Sigmoid colon (tissue), 7 donors: ENCODE measurements at places on chromosomes 1 and 21. TPM values are rescaled to one million over a fixed set of nuclear protein-coding genes. Genes with fewer than 3 reads are reported as not detected.

DNA sequence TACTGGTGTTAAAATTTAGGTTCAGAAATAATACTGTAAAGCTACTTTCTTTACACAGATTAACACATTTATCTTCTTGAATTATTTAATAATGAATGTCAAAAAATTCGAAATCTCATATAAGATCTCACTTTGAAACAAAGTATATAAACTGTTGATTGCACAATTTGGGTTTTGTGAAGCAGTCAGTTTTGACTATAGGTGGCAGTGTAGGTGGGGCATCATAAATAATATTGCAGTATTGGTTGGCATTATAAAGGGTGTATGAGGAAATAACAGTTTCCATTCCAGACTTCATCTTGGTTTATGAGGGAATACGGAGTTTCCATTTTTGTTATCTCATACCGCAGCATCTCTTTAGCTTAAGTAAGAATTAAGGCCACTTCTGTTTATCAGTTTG, 49.9 kb downstream of the SUCO start:
- no peak for DNase-seq

GRCh38 chr21:32802954-32803353, 31.4 kb upstream of the PAXBP1 start:
- DNase-seq, result no peak

- no peak for DNase-seq
Measured at GRCh38 chr1:6889875-6890480, 104.7 kb downstream of the CAMTA1 start.

DNA sequence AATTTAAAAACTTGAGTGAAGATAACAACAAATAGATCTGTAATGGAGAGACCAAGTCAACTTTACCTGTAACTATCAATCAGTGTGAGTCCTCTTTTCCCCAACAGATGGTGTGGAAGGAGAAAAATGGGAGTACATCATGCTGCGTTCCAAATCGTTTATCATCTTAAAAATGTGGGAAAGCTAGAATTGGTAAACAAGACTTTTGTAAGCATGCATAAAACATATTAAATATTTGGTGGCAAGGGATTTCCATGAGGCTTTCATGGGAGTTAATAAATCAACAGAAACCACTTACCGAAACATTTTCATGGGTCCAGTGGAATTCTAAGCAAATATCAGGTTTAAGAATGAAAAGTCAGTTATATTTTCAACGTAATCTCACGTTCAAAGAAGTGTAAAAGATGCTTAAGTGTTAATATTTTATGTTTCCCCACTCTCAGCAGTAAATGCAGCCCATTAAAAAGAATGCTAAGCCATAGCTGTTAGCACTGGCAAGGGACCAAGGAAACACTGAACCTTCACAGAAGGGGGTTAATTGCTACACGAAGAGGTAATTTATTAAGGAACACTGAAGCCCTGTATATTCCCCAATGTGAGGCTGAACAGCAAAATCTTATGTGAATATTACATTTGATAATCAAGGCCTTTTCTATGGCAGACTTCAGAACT, 117.0 kb downstream of the ZC3H11B start:
- DNase-seq, result no peak

DNA sequence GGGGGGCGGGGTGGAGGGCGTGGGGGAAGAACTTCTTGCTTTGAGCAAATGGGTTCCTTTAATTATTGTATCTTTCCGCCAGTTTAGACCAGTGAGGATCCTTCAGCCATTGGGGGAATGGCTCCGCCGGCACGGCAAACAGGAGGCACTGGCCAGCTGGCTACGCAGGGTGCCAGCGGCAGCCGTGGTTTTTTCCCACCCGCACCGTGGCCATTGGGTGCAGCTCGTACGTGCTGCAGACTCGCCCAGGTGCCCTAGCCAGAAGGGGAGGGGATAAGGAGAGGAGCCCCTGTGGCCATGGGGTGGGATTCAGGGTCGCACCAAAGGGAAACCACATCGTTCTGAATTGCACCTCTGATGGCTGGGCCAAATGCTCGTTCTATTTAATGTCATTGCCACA, 65.6 kb downstream of the RGSL1 start:
- DNase-seq, result no peak

- no peak for DNase-seq
Measured at GRCh38 chr1:17055801-17056200, 2.0 kb upstream of the SDHB start.

The VTCN1 gene
- not detected for total RNA-seq
